CD14-positive monocyte (primary cell): ENCODE measurements at places on chromosomes 1 and 21. TPM values are rescaled to one million over a fixed set of nuclear protein-coding genes. Genes with fewer than 3 reads are reported as not detected.

Gene OR6K3
- polyA plus RNA-seq = not detected

Gene F13B
- polyA plus RNA-seq = not detected

Gene HSPB7
- polyA plus RNA-seq = not detected

Gene TMCC2
- 0.16 and 0.24 TPM in 2 replicates for polyA plus RNA-seq

Gene SAMD13
- 0.39 TPM for polyA plus RNA-seq

Gene TNNI3K
- 0.27 TPM in 1 of 2 replicates, not detected in the other for polyA plus RNA-seq

Gene CDCA8
- 0.39 and 0.67 TPM in 2 replicates for polyA plus RNA-seq

Gene UTS2
- polyA plus RNA-seq = not detected in 2 replicates

Gene SEMA4A
- 72.3 TPM for polyA plus RNA-seq

Gene STX12
- polyA plus RNA-seq = 36.2 TPM

Gene DPT
- polyA plus RNA-seq = not detected

Gene CD247
- polyA plus RNA-seq = 1.8 TPM

Gene INAVA
- not detected for polyA plus RNA-seq

Gene ASTN1
- not detected in 2 replicates for polyA plus RNA-seq

Gene RAB42
- polyA plus RNA-seq = not detected

Gene C1QTNF12
- not detected for polyA plus RNA-seq

Gene NR1I3
- not detected for polyA plus RNA-seq

Gene FCER1G
- 2,035 and 2,715 TPM in 2 replicates for polyA plus RNA-seq

Gene LCE2A
- polyA plus RNA-seq = not detected

Gene PPM1J
- polyA plus RNA-seq = 0.28 TPM

Gene COL11A1
- not detected in 2 replicates for polyA plus RNA-seq

Gene CEPT1
- 26.9 TPM for polyA plus RNA-seq

Gene RNF187
- polyA plus RNA-seq = 24.6 and 31.1 TPM in 2 replicates

Gene APOBEC4
- not detected for polyA plus RNA-seq

Gene CLCNKA
- not detected for polyA plus RNA-seq

Gene NME7
- 1.4 and 3.5 TPM in 2 replicates for polyA plus RNA-seq

Gene INKA2
- 2.0 TPM for polyA plus RNA-seq

Gene KCNJ9
- not detected for polyA plus RNA-seq

Gene C1orf226
- 0.10 TPM for polyA plus RNA-seq

Gene RIMS3
- 0.26 TPM for polyA plus RNA-seq

Gene KCNK2
- not detected for polyA plus RNA-seq

Gene TACSTD2
- not detected for polyA plus RNA-seq

Gene HHAT
- polyA plus RNA-seq = 1.1 TPM

Gene HSF2BP
- 0.20 TPM for polyA plus RNA-seq

Gene OSCP1
- polyA plus RNA-seq = 0.82 TPM

Gene FMO4
- polyA plus RNA-seq = 1.6 TPM

Gene C1orf210
- not detected for polyA plus RNA-seq

Gene RGS7
- not detected in 2 replicates for polyA plus RNA-seq

Gene BSDC1
- polyA plus RNA-seq = 19.0 TPM

Gene AMPD2
- 117 TPM for polyA plus RNA-seq
